ENCODE measurements at places on chromosomes 16 and 17. TPM values are rescaled to one million over a fixed set of nuclear protein-coding genes. Genes with fewer than 3 reads are reported as not detected.

The YPEL2 gene
- total RNA-seq: 13.5 TPM

The ALOX15 gene
- total RNA-seq: not detected

The NTN3 gene
- 1.1 TPM for total RNA-seq

The SLC38A8 gene
- not detected for total RNA-seq

The TBC1D26 gene
- not detected for total RNA-seq

The KRT17 gene
- 7.1 TPM for total RNA-seq

The TEKT5 gene
- total RNA-seq: not detected

The LGALS9B gene
- not detected for total RNA-seq

The ASPHD1 gene
- total RNA-seq: 11.4 TPM

The ACE gene
- 130 TPM for total RNA-seq

All from cardiac ventricle fibroblast (primary cell).